Dorsolateral prefrontal cortex (tissue), 122 donors: ENCODE measurements at places on chromosomes 7 and 10.

DNA sequence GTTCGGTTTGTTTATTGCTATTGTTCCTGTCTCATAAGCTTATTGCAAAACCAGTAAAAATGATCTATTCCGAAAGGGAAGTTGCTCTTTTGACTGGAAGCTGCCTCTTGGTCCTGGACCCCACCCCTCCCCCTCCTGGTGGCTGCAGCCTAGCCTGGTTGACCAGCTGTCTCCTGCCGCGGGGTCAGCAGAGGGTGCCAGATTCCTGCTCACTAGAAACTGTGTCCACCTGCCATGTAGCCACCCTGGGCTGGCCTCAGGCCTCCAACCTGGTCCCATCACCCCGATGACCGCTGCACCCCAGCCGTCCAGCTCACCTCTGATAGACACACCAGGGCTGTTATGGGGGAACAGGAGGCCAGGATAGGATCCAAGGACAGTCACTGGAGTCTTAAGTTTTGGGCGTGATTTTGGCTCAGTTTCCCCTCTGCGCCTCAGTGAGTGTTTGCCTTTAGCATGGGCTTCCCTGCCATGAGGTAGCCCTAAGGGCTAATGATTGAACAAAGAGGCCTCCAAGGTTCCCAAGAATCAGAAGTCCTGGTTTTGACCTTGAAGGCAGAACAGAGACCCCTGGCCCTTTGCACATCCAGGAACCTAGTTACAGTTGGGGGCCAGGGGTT is 32.9 kb upstream of the SLF2 start:
- DNase-seq, result no peak

DNA sequence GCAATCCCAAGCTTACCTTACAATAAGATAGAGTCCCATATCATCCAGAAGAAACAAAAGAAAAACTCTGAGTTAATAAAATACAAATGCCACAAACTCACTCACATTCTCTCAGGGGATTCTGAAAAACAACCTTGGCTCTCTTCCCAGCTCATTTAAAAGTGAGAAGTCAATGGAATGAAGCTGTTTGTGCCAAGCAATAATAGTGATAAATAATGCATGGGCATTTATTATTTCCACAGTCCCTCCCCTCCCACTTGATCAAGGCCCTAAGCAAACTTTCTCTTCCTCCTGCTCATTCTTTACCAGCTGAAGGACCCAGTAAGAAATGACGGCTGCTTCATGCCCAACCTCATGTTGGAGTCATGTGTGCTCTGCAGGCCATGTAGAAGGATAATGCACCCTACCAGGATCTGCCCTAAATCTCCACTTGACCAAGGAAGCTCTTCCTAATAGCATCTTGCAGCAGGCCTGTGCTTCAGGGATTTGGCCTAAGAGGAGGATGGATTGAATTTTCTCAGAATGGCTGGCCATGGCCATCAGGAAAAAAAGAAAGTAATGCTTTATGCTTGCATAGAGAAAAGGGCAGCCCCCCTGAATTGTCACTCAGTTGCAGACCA is 451.3 kb downstream of the GPAM start:
- DNase-seq, result no peak

DNA sequence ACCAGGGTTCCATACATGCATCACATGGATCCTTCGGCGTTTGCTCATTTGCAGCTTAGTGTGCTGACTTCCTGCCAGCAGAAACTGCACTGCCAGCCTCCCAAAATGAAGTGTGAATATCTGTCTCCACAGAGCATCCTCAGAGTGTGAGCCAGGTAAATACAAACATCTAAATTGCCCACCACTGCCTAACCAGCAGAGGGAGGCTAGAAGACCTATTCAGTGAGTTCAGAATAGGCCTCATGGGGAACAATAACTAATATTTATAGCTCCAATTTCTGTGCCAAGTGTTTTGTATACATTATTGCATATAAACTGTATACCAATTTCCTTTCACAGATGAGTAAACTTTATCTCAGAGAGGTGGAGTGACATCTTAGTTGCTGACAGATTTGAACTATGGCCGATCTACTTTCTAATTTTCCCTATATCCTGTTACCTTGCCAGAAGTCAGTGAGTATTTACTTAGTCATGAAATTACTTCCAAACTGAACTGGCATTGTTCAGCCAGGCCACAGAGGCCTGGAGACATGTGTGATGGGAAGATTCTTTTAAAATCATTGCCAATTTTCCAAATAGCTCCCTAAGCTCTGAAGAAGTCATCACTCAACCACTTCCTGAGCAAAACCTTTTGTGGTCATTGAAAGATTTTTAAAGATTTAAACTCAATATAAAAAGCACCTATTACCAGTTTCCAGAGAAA is 926.5 kb upstream of the GHITM start:
- DNase-seq, result no peak

- DNase-seq, result no peak
Measured at GRCh38 chr7:6442114-6442513, 5.6 kb downstream of the DAGLB start.

GRCh38 chr10:126736142-126736541 is 65.6 kb upstream of the C10orf90 start:
- DNase-seq, result no peak

DNA sequence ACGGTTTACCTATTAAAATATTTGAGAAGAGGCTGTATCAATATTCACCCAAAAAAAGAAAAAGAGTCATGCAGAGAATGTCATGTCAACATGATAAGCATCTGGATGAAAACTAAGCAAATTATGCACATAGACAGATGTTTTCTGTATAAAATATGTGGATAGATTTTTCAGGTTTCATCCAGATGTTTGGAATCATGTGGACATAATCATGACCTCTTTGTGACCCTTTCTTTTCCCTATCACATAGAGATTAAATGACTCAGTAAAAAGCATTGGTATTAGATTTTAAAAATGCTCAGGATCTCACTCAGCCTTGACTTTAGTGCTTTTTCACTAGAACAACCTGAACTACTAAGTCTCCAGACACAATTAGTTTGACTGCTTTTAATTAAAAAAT is 90.0 kb downstream of the FOXP2 start:
- no peak for DNase-seq

DNA sequence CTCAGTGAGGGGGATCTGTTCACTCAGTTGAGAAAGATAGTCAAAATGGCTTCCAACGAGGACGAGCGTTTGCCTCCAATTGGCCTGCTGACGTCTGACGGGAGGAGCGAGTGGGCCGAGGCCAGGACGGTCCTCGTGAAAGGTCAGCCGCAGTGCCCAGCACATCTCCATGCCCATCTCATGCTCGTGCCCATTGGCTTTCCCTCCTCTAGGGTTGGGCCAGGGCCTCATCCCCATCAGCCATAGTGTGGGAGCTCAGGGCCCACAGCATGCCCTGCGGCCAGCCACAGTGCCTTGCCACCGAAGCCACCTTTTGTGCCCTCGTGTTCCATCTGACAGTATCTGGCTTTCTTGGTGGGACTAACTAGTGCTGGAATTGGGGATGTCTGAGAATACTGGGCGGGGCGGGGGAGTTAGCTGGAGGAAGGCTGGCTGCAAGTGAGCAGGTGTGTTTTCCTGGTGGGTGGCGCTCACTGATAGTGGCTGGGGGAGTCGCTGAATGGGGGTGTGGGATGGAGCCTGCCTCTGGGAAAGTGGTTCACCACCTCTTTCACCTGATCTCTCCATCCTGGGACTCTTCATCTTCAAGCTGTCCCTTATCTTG is 13.9 kb downstream of the CHAT start:
- peak; percentile 35 for DNase-seq

DNA sequence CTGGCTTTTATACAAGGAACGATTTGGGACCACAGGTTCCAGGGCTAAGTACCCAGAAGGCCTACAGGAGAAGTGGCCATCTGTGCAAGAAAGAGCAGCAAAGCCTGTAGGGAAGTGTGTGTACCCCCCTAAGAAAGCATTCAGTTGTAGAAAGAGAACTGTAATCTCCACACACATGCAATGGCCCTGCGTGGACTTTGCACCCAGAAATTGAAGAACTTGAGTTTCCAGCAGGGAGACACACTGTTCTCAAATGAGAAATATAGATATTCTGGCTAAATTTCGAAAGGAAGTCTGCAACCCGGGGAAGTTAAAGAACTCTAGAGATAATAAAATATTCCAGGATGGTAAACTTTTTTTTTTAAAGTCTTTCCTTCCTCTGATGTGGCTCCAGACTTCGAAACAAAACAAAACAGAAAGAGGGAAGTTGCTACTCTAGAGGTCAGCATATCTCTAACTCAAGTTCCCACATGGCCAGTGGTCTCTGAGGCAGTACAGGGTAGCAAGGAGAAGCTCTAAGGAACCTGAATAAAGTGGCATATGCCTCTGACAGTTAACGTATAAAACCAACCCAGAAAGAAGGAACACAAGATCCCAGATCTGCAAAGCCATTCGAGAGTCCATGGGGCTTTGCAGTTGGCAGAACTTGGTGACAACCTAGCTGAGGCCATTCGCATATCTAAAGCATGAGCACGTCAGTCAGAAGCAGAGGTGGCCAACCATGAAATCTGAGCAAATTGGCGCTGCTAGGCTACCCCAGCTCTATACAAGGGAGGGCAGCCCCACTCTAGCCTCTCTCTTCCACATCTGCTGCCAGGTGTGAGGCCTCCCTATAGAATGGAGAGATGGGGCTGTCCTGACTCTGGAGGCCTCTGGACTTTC is 56.6 kb downstream of the ELMO1 start:
- no peak for DNase-seq

GRCh38 chr7:134731616-134732015 is 47.8 kb upstream of the CALD1 start:
- no peak for DNase-seq

DNA sequence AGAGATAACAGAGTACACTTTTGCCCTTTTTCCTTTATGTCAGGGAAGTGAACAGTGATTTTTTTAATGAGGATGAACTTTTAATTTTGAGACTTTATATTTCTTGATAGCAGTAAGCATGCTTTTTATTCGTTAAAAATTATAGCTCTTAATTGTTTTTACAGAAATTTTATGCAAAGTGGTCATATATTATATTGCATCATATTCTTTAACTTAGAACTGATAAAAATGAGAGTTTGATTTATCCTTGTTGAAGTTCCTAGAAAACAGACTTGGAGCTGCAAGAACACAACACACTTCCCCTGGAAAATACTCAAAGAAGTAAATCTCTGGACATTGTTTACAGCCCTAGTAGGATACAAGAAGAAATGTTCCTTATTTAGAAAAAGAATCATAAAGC is 21.2 kb upstream of the MINDY3 start:
- no peak for DNase-seq

- no peak for DNase-seq
Measured at GRCh38 chr10:78849731-78850130, 219.0 kb upstream of the ZMIZ1 start.

GRCh38 chr10:62456611-62457101 is 82.5 kb downstream of the ZNF365 start:
- DNase-seq, result no peak

DNA sequence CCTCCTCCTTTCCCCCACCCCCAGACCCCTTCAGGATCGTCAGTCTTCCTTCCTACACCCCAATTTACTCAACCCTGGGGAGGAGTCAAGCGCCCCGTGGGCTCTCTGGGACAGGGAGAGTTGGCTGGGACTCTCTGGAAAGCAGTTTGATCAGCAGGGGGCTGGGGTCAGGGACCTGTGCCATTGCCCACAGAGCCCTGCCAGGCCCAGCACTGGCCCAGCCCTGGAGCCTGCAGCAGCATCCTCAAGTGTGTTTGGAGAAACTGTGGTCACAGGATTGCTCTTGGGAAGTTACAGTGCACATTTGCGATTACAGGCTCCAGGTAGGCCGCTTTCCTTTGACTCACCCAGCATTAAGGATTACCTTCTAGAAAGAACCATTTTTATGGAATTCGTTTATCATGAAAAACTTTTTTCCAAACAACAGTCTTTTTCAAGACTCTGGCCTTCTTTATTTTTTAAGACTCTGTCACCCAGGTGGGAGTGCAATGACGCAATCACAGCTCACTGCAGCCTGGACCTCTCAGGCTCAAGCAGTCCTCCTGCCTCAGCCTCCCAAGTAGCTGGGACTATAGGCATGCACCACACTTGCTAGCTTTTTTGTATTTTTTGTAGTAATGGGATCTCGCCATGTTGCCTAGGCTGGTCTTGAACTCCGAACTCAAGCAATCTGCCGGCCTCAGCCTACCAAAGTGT is 50.7 kb downstream of the CHST3 start:
- no peak for DNase-seq

- DNase-seq, result no peak
Measured at GRCh38 chr7:147151661-147152060, 1035.1 kb downstream of the CNTNAP2 start.

DNA sequence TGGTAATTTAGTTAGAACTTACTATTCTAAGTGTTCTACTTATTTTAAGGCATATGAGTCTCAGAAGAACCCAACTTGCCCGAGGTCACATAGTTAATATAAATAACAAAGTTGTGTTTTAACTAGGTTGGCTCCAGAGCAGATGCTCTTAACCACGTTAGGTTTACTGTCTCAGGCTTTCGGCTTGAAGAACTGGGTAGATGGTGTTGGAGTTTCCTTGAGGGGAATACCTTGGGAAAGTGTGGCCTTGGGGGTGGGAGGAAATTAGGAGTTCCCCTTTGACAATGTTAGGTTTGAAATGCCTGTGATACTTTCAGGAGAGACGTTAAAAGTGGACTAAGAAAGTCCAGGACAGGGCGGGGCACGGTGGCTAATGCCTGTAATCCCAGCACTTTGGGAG is 9.6 kb downstream of the ZNF398 start:
- no peak for DNase-seq

DNA sequence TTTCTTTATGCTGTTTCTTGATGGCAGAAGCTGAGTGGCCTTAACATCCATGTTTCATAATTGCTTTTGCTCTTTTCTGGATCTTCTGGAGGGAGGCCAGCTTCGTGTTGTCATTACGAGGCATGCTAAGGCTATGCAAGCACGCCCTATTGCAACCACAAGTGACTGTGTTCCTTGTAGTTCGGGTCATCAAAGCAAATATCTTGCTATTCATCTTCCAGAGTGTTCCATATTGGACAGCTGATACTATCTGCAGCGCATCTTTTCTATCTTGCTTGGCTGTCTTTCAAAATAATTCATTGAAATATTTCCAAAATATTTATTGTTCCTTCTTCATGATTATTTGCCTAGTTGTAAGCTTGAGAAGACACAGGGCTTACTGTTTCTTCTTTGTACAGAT is 5.0 kb downstream of the EPHB6 start:
- no peak for DNase-seq

- no peak for DNase-seq
Measured at GRCh38 chr7:137313201-137313600, 30.3 kb downstream of the PTN start.

GRCh38 chr10:45456822-45457221 is 82.8 kb downstream of the ALOX5 start:
- no peak for DNase-seq

- DNase-seq, result no peak
Measured at GRCh38 chr7:116525298-116525912, 569 bp downstream of the CAV1 start.

GRCh38 chr10:70714245-70714644 is 41.9 kb downstream of the ADAMTS14 start:
- peak; percentile 33 for DNase-seq

DNA sequence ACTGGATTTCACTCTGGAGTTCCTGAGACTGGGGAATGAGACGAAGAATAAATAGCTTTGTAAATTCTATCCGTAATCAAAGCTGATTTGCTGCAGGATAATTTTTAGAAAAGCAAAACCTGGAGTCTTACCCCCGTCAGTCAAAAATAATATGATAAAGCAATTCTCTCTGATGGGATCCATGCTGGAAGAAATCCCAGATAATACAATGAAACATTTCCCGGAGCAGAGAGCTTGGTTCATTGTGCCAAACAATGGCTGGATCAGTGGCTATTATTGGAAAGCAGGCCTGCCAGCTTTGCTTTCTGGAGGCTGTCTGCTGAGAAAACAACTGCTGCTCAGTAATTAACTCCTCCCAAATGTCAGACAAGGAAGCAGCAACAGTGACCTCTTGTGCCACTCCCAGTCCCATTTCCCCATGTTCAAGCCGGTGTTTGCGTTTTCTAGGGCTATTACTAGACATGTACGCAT is 609.4 kb upstream of the PCDH15 start:
- DNase-seq, result peak; percentile 61

GRCh38 chr10:4093438-4093837 is 308.4 kb upstream of the KLF6 start:
- DNase-seq, result no peak
